Stimulated activated CD4-positive, alpha-beta T cell treated with anti-CD3 and anti-CD28 coated beads, Interleukin-2, amount 100 ng/mL, for 4 hours (primary cell): ENCODE measurements at places on chromosomes 5 and 9.
A peak's percentile ranks its signal among the peaks of the same experiment; 100 is the strongest.

DNA sequence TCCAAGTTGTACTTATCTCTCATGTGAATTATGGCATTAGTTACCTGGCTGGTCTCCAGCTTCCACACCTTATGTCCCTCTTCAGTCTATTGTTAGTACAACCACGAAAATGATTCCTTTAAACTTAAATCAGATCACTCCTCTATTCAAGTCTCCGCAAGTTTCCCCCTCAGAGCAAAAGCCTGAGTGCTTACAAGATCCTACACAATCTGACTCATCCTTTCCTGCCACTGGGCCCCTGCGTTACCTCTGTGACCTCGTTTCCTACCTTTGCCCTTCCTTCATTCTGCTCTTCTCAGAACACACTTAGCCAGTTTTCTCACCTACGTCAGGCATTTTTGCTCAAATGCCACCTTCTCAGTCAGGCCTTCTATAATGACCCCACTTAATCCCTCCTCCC is 45.1 kb upstream of the GLIS3 start:
- DNase-seq: peak; percentile 26

GRCh38 chr5:41925555-41925951 is 472 bp downstream of the FBXO4 start:
- DNase-seq: peak; percentile 2

GRCh38 chr5:176636426-176636825 is 6.0 kb downstream of the EIF4E1B start:
- DNase-seq: no peak

DNA sequence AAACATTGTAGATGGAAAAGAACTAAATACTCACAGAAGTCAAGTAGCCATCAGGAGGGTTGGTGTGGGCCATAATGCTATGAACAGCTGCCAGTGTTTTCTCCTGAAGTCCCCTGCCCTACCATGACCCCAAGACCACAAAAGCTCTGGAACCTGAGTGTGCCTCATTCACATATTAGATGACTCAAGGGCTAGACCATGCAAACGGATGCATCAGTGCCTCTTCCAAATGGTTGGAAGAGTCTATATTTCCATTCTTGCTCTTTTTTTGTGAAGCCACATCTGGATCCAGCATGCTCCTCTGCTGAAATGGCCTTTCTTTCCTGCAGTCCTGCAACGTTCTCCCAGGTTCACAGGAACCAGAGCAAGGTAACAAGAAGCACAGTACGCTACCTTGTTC is 136.6 kb upstream of the EPB41L4A start:
- no peak for DNase-seq

DNA sequence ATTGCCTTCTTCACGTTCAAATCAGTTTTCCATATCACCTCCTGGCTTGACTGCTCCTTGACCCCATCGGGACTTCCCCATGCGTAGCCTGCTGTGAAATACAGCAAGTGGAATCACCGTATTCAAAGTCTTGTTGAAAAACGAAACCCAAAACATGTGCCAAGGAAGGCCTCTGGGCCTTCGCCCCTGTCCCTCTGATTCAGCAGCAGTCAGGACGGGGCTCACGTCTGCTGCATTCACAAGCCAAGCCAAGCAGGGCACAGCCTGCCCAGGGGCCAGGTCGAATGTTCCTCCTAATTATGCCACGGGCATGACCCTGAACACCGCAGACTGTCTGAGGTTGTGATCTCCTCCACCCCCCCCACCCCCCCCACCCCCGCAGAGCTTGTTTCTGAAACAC is 960 bp upstream of the CTNND2 start:
- DNase-seq: no peak

- DNase-seq: no peak
Measured at GRCh38 chr5:149037817-149038216, 25.0 kb downstream of the SH3TC2 start.

- no peak for DNase-seq
Measured at GRCh38 chr9:93644397-93645088, 68.2 kb downstream of the PHF2 start.

- no peak for DNase-seq
Measured at GRCh38 chr5:169778622-169779596, 141.8 kb downstream of the DOCK2 start.

- DNase-seq: no peak
Measured at GRCh38 chr5:167871091-167871490, 420.4 kb upstream of the WWC1 start.

GRCh38 chr5:6757414-6757969 is 44.3 kb downstream of the TENT4A start:
- no peak for DNase-seq

DNA sequence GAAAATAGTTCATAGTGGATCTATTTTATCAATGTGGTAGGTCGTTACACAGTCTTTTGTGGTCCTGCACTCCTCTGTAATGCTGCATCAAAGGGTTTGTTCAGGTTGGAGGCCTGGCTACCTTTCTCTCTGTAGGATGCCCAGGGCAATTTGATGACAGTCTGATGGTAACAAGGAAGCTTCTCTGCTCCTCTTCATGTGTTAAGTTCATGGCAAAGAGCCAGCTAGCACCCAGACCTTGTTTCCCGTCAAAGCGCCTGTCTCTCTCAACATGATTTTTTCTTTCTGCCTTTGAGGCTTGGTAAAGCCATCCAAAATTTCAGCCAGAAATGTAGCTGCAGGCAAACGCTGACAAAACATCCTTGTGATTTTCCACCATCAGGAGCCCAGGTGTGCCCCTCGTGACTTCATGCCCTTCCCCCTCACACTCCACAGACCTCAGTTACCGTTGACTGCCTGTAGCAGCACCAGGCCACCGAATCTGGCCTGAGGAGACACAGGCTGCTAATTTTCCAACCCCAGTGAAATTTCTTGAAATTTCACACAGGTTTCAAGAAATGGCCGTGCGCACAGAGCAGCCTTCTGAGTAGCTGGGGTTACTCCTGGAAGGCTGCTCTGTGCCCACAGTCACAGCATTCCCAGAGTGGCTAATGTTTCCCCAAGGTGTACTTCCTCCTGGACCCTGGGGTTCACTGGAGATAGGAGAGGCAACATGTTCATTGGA is 292.7 kb downstream of the CWC27 start:
- no peak for DNase-seq

- no peak for DNase-seq
Measured at GRCh38 chr9:136614372-136614922, 48.3 kb upstream of the EGFL7 start.

DNA sequence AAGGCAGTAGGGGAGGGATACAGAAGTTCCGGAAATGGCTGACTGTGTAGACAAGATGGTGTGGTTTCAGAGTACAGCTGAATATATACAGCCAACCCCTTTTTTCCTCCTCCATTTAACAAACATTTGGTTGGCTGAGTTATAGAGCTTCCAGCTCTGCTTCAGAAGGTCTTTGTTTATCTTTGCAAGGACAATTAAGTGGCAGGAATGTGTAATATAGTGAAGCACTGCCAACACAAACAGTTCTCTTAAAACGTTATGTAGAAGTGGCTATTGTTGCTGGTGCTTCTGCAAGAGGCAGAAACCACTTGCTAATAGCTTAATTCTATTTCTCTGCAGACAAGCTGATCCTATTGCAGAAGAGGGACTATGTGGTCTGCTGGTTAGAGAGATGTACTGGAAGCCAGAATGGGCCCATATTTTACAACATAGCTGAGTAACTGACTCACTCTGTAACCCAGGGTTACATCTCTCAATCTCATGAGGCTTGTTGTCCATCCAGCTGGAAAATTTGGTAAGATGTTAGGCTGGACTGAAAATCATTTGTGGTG is 62.7 kb upstream of the OSMR start:
- DNase-seq: no peak

DNA sequence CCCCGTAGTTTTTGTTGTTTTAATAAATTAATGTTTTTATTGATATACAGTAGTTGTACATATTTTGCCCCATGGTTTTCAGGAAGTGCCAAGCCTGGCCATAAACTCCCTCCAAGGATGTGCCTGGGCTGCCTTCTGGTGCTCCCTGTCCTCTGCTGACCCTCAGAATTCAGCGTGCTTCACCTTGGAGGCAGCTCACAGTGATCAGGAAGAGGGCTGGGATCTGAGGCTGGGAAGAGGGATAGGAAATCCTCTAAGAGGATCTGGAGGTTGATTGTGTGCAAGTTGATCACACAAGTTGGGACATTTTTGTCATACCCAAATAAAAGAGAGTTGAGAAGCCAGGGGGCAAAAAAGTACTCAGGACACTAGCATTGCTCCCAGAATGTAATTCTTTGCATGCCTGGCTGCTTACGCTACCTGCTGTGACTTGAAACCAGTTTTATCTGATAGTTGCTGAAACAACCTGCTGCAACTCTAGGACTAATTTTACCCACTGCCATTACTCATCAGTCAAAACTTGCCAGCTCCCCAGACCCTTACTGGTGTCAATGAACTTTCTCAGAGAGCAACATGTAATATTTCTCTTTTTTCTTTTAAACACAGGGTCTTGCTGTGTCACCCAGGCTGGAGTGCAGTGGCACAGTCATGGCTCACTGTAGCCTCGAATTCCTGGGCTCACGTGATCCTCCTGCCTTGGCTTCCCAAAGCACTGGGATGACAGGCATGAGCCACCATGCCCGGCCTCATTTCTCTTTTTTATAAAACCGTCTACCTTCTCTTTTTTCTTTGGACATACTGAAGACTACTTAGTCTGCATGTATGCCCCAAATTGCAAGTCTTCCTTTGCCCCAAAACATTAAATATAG is 29.0 kb downstream of the PDE6A start:
- DNase-seq: no peak

- DNase-seq: no peak
Measured at GRCh38 chr9:6152788-6153187, 62.8 kb upstream of the IL33 start.

GRCh38 chr5:102853680-102854079 is 98.6 kb downstream of the PAM start:
- no peak for DNase-seq

DNA sequence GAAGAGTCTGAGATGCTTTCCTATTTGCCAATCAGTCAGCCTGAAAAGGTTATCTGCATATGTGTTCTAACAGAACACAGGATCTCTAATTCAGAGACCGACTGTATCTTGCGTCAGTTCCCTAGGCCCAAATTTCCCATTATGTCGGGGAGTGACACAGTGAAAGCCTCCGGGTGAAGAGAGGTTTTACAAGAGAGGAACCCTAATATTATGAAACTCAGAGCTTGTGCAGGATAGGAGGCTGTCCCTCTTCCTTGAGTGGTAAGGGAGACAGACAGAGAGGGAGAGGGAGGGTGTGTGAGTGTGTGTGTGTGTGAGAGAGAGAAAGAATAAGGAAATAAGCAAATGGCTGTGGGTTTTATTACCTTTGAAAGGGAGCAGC is 1.9 kb downstream of the CD14 start:
- DNase-seq: no peak

- no peak for DNase-seq
Measured at GRCh38 chr9:92616199-92616641, 53.7 kb downstream of the IPPK start.

GRCh38 chr9:21974343-21974721 is 19.9 kb downstream of the CDKN2A start:
- no peak for DNase-seq

- no peak for DNase-seq
Measured at GRCh38 chr9:6549106-6549800, 96.3 kb downstream of the GLDC start.

DNA sequence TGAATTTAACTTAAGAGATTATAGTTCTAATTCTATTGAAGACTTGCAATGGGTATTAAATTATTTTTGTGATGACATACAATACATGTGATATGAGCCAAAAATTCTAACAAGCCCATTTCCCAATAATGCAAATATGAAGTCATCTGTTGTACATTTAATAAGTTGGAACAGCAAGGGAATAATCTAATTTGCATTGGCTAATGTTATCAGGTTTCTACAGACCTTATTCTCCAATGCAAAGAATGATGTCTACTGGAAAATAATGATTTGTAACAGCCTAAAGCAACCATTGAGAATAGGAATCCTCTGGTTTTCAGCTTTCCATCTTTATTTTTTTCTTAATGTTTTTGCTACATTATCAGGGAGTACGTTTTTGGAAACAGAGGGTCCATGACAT is 89.1 kb upstream of the MINAR2 start:
- DNase-seq: no peak

DNA sequence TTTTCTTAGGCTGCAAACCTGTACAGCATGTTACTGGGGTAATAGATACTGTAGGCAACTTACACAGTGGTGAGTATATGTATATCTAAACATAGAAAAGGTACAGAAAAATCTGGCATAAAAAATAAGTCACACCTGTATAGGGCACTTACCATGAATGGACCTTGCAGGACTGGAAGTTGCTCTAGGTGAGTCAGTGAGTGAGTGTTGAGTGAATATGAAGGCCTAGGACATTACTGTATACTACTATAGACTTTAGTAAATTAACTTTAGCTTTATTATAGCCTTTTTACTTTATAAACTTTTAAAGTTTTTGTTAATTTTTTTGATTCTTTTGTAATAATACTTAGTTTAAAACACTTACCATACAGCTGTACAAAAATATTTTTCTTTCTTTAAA is 51.3 kb downstream of the DENND4C start:
- no peak for DNase-seq

GRCh38 chr5:107781451-107781850 is 110.7 kb upstream of the EFNA5 start:
- DNase-seq: no peak

GRCh38 chr9:130276955-130277354 is 11.4 kb downstream of the HMCN2 start:
- no peak for DNase-seq

GRCh38 chr5:10797261-10797660 is 36.2 kb upstream of the DAP start:
- no peak for DNase-seq

GRCh38 chr5:67263656-67264408 is 67.2 kb upstream of the CD180 start:
- no peak for DNase-seq

- DNase-seq: no peak
Measured at GRCh38 chr5:96327722-96328121, 105.3 kb downstream of the PCSK1 start.

GRCh38 chr5:88805151-88805784 is 77.7 kb downstream of the MEF2C start:
- no peak for DNase-seq

DNA sequence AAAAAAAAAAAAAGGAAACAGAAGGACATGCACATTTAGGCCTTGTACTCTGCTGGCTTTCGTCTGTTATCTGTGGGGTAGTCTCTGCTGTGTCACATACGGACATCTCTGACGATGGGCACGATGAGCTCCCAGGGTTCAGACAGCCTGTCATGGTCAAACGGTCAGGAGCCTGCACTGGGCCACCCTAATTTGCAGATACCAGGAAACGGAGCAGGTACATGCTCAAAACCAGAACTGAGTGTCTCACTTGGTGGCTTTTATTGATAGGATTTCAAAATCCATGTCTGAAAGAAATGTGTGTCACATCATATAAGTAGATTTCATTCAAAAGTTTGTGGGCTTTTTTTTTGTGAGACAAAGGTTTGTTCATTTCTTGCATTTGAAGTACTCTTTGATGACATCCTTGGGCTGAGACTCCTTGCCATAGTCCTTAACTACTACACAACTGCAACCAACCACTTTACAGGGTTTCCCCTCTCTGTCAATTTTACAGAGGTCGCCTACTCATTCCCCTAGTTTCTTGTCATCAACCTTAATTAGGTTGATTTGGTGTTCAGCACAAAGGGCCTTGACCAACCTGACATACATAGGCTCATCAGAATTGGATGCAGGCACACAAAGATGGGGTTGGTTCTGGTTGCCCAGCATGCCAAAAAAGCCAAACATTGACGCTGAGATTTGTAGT is 9.0 kb downstream of the CKMT2 start:
- DNase-seq: no peak

- no peak for DNase-seq
Measured at GRCh38 chr5:129358069-129358468, 102.0 kb upstream of the ADAMTS19 start.
